Activated CD8-positive, alpha-beta T cell treated with anti-CD3 and anti-CD28 coated beads for 36 hours (primary cell): ENCODE measurements at places on chromosomes 4 and X. TPM values are rescaled to one million over a fixed set of nuclear protein-coding genes. Genes with fewer than 3 reads are reported as not detected.

- H3K36me3 ChIP-seq = no peaks in the 10 kb centered on the region
- H3K27ac ChIP-seq = no peak overlapping the region
- H3K4me3 ChIP-seq = no peak overlapping the region
- H3K27me3 ChIP-seq = peaks cover 2% of the 10 kb centered on the region
- no peak for DNase-seq
- peaks cover 8% of the 10 kb centered on the region for H3K4me1 ChIP-seq
Measured at GRCh38 chr4:10022346-10023049, 1.2 kb upstream of the SLC2A9 start.

DNA sequence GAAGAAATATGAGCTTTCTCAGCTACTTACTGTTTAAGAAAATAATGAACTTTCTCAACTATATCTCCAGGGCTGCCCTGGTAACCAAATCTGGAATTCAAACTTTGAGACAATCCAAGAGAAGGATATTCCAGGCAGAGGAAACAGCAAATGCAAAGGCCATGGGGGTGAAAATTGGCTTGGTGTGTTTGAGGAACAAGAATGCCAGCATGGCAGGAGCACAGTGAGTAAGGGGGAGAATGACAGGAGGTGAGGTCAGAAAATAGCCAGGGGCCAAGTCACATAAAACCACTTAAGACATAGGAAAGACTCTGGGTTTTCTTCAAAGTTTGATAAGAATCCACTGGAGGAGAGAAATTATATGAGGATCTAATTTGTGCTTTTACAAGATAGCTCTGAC, 27.2 kb upstream of the BTC start:
- H3K27me3 ChIP-seq = peaks cover 1% of the 10 kb centered on the region
- no peak overlapping the region for H3K27ac ChIP-seq
- H3K4me3 ChIP-seq = no peak overlapping the region
- no peak for DNase-seq
- H3K4me1 ChIP-seq = no peaks in the 10 kb centered on the region

DNA sequence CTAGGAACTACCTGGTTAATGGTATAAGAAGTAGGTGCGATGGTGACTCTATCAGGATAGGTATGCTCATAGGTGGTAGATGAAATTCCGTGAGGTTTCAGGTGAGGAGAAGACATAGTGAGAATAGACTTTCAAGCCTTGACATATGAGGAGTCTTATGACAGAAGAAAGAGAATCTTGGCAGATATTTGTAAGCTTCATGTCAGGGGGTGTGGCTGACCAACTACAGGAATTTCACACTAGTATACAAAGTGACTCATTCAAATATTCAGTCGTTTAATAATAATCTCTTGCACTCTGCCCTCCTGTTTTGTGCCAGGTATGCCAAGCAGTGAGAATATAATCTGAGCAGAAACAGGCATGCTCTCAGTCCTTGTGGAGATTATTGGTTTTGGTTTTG, 22.8 kb downstream of the PACRGL start:
- no peak overlapping the region for H3K27ac ChIP-seq
- peaks cover 68% of the 10 kb centered on the region for H3K36me3 ChIP-seq
- no peaks in the 10 kb centered on the region for H3K4me1 ChIP-seq
- no peak for DNase-seq
- H3K27me3 ChIP-seq = no peaks in the 10 kb centered on the region

DNA sequence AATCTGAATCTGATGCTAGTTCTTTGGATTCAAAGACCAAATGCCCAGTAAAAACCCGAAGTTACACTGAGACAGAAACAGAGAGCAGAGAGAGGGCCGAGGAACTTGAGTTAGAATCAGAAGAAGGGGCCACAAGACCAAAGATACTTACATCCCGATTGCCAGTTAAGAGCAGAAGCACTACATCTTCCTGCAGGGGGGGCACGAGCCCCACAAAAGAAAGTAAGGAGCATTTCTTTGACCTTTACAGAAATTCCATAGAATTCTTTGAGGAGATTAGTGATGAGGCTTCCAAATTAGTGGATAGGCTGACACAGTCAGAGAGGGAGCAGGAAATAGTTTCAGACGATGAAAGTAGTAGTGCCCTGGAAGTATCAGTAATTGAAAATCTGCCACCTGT, 309.3 kb downstream of the ANK2 start:
- no peak for DNase-seq
- H3K27me3 ChIP-seq = peaks cover 25% of the 10 kb centered on the region
- H3K27ac ChIP-seq = no peak overlapping the region
- H3K4me3 ChIP-seq = no peak overlapping the region
- peaks cover 30% of the 10 kb centered on the region for H3K4me1 ChIP-seq
- peaks cover 19% of the 10 kb centered on the region for H3K36me3 ChIP-seq

DNA sequence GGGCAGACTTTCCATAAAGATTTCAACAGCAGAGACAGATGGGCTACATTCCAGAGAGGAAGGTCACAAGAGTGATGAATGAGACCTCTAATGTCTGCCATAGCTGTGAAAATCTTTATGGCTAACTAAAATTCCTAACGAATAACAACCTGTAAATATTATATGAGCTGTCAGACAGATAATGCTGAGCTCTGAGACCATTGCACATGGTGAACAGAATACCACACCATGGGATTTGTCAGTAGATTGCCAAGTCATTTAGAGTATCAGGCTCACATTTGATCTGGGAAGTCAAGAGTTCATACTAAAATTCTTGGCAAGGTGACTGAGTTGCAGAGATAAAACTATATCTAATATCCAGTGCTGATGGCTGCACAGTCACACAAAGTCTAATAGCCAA, 259.2 kb upstream of the FTHL17 start:
- DNase-seq = no peak
- no peaks in the 10 kb centered on the region for H3K4me1 ChIP-seq
- no peak overlapping the region for H3K4me3 ChIP-seq
- H3K36me3 ChIP-seq = no peaks in the 10 kb centered on the region
- H3K27me3 ChIP-seq = no peaks in the 10 kb centered on the region
- H3K27ac ChIP-seq = no peak overlapping the region

DNA sequence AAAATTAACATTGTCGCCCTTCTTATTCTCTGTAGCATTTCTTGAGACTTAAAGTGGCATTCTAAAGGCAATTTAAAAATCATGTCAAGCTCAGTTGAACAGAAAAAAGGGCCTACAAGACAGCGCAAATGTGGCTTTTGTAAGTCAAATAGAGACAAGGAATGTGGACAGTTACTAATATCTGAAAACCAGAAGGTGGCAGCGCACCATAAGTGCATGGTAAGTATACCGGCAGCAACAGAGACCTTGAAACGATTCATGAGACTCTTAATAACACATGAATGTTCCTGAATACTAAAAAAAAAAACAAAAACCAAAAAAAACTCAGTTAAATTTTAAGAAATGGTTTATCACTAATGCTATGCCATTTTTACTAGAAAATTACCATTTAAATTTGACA, 82.4 kb upstream of the HPRT1 start:
- H3K4me3 ChIP-seq = no peak overlapping the region
- DNase-seq = peak; percentile 52
- no peak overlapping the region for H3K27ac ChIP-seq
- peaks cover 6% of the 10 kb centered on the region for H3K4me1 ChIP-seq
- H3K27me3 ChIP-seq = no peaks in the 10 kb centered on the region
- peaks cover 21% of the 10 kb centered on the region for H3K36me3 ChIP-seq

DNA sequence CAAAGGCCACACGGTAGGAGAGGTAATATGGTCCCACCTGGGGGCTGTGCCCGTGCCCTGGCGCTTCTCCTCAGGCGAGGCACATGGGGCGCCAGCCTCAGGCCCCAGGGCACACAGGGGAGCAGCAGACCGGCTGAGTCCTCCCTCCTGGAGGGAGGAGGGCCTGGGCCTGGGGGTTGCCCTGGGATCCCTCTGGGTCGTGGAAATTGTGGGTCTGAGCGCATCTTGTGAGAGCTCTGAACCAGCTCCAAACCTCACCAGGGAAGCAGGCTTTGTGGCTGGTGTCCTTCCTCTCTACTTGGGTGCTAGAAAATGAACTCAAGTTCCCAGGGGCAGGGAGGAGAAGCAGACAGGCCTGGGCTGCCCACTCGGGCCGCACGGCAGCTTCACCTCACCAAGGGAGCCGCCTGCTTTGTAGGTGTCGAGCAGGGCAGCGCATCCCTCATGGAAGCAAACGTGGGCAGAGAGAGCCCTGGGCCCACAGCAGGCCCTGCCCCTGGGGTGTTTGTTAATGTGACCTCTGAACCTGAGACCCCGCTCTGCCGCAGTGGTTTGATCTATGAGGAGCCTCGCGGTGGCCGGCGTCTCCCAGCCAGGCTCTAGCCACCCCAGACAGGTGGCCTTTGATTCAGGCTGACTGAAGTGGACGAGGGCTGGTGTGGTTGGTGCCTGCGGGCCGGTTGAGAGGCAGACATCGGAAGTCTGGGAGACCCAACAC, 10.8 kb downstream of the HTRA3 start:
- H3K36me3 ChIP-seq = no peaks in the 10 kb centered on the region
- H3K27me3 ChIP-seq = no peaks in the 10 kb centered on the region
- H3K27ac ChIP-seq = no peak overlapping the region

- peak; percentile 78 for DNase-seq
- H3K27ac ChIP-seq = peak overlapping the region; percentile 85
- H3K27me3 ChIP-seq = no peaks in the 10 kb centered on the region
- H3K4me3 ChIP-seq = peak overlapping the region; percentile 79
- no peaks in the 10 kb centered on the region for H3K36me3 ChIP-seq
Measured at GRCh38 chr4:38667085-38667893, 3.3 kb downstream of the KLF3 start.

DNA sequence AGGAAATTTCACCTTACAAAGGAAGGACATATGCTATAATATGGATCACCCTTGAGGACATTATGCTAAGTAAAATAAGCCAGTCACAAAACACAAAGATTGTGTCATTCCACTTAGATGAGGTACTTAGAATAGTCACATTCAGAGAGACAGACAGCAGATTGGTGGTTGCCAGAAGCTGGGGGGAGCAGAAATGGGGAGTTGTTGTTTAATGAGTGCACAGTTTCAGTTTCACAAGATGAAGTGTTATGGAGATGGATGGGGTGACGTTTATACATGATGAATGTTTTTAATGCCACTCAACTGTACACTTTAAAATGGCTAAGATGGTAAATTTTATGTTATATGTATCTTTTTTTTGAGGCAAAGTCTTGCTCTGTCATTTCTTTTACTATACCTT, 14.8 kb upstream of the SPON2 start:
- no peak overlapping the region for H3K4me3 ChIP-seq
- peak; percentile 71 for DNase-seq
- H3K4me1 ChIP-seq = peaks cover 31% of the 10 kb centered on the region
- H3K27ac ChIP-seq = peak overlapping the region; percentile 10
- H3K36me3 ChIP-seq = peaks cover 4% of the 10 kb centered on the region
- no peaks in the 10 kb centered on the region for H3K27me3 ChIP-seq

GRCh38 chr4:87864321-87864720, 31.6 kb downstream of the MEPE start:
- DNase-seq = no peak
- H3K4me1 ChIP-seq = no peaks in the 10 kb centered on the region
- no peak overlapping the region for H3K4me3 ChIP-seq

DNA sequence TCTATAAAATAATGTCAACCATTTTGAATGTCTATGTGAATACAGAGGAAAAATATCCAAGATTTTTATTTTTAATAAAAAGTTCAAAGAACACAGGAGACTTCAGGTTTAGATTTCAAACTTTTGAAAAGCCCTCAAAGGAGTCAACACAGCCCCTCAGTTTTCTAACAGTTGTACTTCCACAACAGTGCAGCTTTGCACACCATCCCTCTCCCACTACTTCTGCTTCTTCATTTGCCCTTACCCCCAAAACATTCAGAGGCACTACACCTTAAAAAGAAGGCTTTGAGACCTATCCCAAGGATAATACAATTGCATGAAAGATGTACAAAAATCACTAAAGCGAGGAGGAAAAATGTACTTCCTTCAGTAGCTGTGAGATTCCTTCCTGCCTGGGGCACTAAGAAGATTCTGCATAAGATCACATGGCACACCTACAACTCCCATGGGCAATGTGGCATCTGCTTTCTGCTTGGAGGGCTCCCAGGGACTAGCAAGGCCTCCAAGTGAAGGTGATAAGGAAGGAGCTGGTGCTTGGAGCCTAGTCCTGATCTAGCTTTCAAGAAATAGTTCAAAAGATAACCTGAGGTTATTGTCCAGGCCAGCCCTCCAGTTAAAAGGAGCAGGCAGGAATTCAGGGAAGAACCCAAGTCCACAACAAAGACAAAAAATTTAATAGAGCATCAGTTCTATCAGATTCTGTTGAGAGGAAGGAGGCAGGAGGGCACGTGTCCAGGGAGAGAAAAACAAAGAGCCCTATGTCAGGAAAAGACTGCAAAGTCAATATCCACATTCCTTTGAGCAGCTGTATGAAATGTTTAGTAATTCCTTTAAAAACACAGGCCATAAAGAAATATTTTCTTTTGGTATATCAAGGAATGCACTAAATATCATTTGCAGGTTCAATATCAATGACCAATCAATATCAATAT, 19.1 kb downstream of the ARAP2 start:
- no peak overlapping the region for H3K4me3 ChIP-seq
- peaks cover 23% of the 10 kb centered on the region for H3K36me3 ChIP-seq
- peak overlapping the region; percentile 37 for H3K27ac ChIP-seq
- no peak for DNase-seq

- H3K4me3 ChIP-seq = no peak overlapping the region
- DNase-seq = no peak
- H3K27ac ChIP-seq = no peak overlapping the region
- no peaks in the 10 kb centered on the region for H3K36me3 ChIP-seq
- H3K4me1 ChIP-seq = no peaks in the 10 kb centered on the region
- H3K27me3 ChIP-seq = no peaks in the 10 kb centered on the region
Measured at GRCh38 chrX:16778545-16778944, 7.7 kb upstream of the TXLNG start.

DNA sequence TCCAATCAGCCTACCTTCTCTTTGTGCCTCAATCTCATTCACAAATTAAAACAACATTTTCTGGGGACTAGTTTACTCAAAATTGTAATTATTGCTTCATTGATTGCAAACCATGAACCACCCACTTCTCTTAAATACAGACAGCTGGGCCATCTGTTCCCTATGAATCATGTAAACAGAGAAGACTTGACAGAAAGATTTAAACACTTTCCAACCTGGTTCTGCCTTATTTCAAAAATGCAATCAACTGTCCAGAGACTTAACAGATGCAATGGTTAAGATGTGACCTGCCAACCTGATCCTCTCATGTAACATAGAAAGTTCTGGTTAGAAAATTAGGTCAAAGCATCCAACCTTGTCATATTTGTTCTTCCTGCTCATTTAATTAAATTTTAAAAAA, 20.8 kb upstream of the SERTM2 start:
- H3K4me3 ChIP-seq = no peak overlapping the region
- H3K4me1 ChIP-seq = no peaks in the 10 kb centered on the region
- no peak overlapping the region for H3K27ac ChIP-seq
- no peak for DNase-seq
- peaks cover 3% of the 10 kb centered on the region for H3K27me3 ChIP-seq
- H3K36me3 ChIP-seq = no peaks in the 10 kb centered on the region

GRCh38 chrX:43446752-43447151, 209.3 kb upstream of the MAOA start:
- no peaks in the 10 kb centered on the region for H3K36me3 ChIP-seq
- H3K27ac ChIP-seq = no peak overlapping the region
- DNase-seq = no peak
- H3K4me1 ChIP-seq = no peaks in the 10 kb centered on the region

GRCh38 chr4:168803732-168804131, 206.3 kb downstream of the CBR4 start:
- H3K36me3 ChIP-seq = no peaks in the 10 kb centered on the region
- no peaks in the 10 kb centered on the region for H3K4me1 ChIP-seq
- DNase-seq = no peak
- H3K27me3 ChIP-seq = no peaks in the 10 kb centered on the region
- H3K4me3 ChIP-seq = no peak overlapping the region

Gene MOB1B
- total RNA-seq = 19.7 TPM

Gene ODAPH
- not detected for total RNA-seq

Gene AGTR2
- not detected for total RNA-seq

Gene GRIA2
- total RNA-seq = not detected

Gene FAM3A
- total RNA-seq = 31.9 TPM

Gene SLC10A7
- total RNA-seq = 11.0 TPM

Gene PSAPL1
- total RNA-seq = not detected

Gene PCDH19
- total RNA-seq = not detected

Gene TMEM131L
- 51.7 TPM for total RNA-seq
